ENCODE measurements at places on chromosomes 6 and 20. TPM values are rescaled to one million over a fixed set of nuclear protein-coding genes. Genes with fewer than 3 reads are reported as not detected.

DNA sequence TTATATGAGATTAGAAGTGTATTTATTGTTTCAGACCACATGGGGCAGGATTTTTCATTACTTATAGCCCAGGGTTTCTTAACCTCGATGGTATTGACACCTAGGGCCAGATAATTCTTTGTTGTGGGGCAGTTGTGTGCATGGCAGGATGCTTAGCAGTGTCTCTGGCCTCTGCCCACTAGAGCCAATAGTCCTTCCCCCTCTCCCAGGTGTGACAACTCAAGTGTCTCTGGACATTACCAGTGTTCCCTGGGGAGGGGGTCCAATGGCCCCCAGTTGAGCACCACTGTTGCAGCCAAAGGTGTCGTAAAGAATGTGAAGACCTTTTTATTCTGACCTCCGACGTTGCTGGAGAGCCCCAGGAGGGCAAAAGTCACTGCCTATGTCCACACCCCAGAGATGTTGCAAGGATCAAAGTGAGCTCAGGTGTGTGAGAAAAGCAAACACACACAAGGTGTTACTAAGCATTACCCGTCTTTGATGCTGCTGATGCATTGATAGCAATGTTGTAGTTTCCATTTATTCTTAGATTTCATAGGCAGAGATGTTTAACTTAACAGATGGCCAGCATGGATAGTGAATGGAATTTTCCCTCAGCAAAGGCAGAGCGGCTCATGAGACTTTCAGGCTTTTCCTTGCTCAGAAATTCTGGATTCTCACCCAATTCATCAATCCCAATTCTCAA lies 22.2 kb downstream of the BANF2 start:
- H3K4me1 ChIP-seq = no peaks in the 10 kb centered on the region
- H3K36me3 ChIP-seq = no peaks in the 10 kb centered on the region
- no peak for DNase-seq

Gene WFDC12
- not detected for total RNA-seq

DNA sequence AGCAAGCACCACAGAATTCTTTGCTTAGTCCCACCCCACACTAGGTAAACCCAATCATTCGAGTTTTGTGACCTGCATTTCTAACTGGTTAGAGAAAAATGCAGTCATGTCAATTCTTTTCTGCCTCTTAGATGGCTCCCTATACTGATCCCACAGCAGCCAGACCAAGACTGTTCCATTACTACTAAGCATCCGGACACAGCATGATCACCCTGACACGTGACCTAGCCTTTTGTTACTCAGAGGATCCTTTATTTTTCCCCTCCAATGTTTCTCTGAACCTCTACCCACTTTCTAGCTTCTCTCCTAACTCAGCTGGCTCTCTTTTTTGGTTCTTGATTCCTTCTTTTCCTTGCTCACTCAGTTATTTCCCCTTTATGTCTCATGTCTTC lies 87.9 kb downstream of the PDE10A start:
- H3K36me3 ChIP-seq = no peaks in the 10 kb centered on the region
- H3K27ac ChIP-seq = no peak overlapping the region
- no peak for DNase-seq
- no peak overlapping the region for H3K4me3 ChIP-seq
- no peaks in the 10 kb centered on the region for H3K27me3 ChIP-seq

Gene NFYA
- 31.2 TPM for total RNA-seq

DNA sequence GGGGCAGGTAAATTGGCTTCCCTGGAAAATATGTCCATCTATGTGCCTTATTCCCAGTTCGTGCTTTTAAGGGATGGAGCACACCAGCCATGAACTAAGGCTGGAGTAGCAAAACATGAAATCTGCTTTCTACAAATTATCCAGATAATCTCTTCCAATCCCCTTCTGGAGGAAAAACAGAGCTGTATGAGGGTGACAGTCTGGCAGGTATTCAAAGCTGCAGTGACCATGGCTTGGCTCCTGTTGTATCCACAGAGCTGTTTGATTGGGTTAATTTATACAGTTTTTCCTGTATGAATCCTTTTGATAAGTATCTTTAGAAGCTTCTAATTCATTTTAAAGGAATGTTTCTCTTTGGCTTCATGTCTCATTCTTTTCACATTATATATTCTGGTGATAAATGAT lies 144.4 kb downstream of the AIG1 start:
- DNase-seq = no peak
- no peaks in the 10 kb centered on the region for H3K4me1 ChIP-seq
- H3K36me3 ChIP-seq = no peaks in the 10 kb centered on the region

DNA sequence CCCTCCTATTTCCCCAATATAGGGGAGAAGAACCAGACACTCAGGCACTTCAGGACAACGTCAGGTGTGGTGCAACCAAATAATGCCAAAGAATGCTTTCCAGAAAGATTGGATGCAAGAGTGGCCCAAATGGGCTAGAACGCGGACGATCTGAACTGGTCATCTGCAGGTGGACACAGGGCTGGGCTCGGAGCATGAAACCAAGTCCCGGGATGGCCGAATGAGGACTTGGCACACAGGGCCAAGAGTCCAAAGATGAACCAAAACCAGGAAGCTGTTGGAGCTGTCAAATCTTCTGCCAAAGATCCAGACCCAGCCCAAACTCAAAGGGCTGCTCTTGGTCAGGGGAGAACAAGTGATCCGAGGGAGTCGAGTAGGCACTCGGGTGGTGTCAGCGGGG lies 143.9 kb upstream of the ARID1B start:
- no peaks in the 10 kb centered on the region for H3K27me3 ChIP-seq
- H3K27ac ChIP-seq = no peak overlapping the region
- H3K36me3 ChIP-seq = no peaks in the 10 kb centered on the region
- no peak for DNase-seq

Gene TMEM151B
- total RNA-seq = not detected

Gene PRDM13
- total RNA-seq = 0.05 TPM

DNA sequence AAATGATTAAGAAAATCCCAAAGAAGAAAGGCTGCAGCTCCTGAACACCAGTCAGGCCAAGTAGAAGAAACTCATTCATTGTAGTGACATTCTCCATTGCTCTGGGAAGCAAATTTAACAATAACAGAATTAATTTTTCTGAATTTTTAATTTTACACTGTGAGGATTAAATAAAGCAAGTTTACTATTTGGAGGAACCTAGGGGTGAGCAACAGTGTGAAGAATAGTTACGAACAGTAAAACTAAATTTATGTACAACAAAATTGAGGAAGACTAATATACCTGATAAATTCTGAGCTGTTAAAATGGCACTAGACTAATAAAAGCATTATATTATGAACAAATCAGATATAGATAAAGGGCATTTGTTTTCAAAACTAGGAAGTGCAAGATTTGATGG lies at the start of gene OR12D3:
Gene OR12D3 (minus strand): TSS at position 101 of the 400 bp plus-strand sequence. CDS start 4 bp downstream, at position 97.
- no peak within 1 kb of the TSS for H3K4me3 ChIP-seq
- no peaks in the 10 kb centered on the region for H3K36me3 ChIP-seq
- H3K27me3 ChIP-seq = peaks cover 9% of the 10 kb centered on the region
- no peak within 1 kb of the TSS for H3K27ac ChIP-seq

- H3K36me3 ChIP-seq = no peaks in the 10 kb centered on the region
- H3K27ac ChIP-seq = no peak overlapping the region
- H3K27me3 ChIP-seq = peaks cover 1% of the 10 kb centered on the region
- H3K4me1 ChIP-seq = peaks cover 2% of the 10 kb centered on the region
- H3K4me3 ChIP-seq = no peak overlapping the region
These were observed 99.0 kb upstream of the ADGRF1 start for GRCh38 chr6:47141171-47141570.

DNA sequence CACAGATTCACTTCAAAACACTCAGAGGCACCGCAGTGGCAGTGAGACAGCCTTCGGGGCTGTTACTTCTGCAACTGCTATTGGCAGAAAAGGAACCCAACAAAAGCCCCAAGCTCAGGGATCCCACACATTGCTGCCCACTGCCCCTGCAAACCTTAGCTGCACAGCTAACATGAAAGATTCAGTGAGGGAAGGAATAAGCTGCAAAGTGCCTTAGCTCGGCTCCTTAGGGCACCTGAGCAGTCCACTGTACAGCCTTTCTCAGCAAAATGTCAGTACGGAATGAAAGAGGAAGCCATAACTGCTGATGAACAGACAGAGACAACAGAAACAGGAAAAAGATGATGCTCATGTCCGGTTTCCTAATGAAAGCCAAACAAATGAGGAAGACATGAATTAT lies 179.7 kb upstream of the SHLD1 start:
- no peaks in the 10 kb centered on the region for H3K27me3 ChIP-seq
- peak overlapping the region; percentile 67 for H3K4me3 ChIP-seq
- H3K4me1 ChIP-seq = peaks cover 27% of the 10 kb centered on the region
- peaks cover 55% of the 10 kb centered on the region for H3K36me3 ChIP-seq
- peak overlapping the region; percentile 83 for H3K27ac ChIP-seq

GRCh38 chr20:44901974-44902373 lies 7.9 kb upstream of the PABPC1L start:
- DNase-seq = no peak
- no peak overlapping the region for H3K4me3 ChIP-seq
- peak overlapping the region; percentile 0 for H3K27ac ChIP-seq
- H3K27me3 ChIP-seq = no peaks in the 10 kb centered on the region

GRCh38 chr20:23659989-23660837 lies 22.5 kb upstream of the CST3 start:
- H3K4me1 ChIP-seq = no peaks in the 10 kb centered on the region
- no peak for DNase-seq
- H3K27ac ChIP-seq = no peak overlapping the region
- H3K36me3 ChIP-seq = no peaks in the 10 kb centered on the region
- H3K27me3 ChIP-seq = peaks cover 6% of the 10 kb centered on the region
- H3K4me3 ChIP-seq = no peak overlapping the region

DNA sequence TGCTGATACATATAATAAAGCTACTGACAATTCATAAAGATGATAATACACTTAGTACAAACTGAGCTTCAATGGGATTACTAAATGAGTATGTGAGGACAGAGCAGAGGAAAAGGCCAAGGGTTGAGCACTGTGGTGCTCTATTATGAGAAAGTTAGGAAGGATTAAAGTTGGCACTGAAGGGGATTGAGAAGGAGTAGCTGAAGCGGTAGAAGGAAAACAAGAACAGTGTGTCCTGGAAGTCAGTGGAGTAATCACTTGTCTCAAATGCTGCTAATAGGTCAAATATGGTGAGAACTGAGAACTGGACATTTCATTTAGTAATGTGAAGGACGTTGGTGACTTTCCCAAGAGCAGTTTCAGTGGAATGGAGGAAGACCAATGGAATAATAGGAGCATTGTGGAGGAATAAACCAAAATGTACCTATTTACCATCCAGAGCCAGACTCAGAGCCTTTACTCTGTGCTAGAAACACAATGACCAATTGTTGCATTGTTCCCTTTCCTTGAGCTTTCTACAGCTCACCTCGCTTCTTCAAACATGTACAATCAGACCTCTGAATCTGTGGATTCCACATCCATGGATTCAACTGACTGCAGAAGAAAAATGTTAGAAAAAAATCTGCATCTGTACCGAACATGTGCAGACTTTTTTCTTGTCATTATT lies 255.9 kb downstream of the LAMA2 start:
- H3K27me3 ChIP-seq = no peaks in the 10 kb centered on the region
- H3K36me3 ChIP-seq = no peaks in the 10 kb centered on the region
- no peak overlapping the region for H3K27ac ChIP-seq
- DNase-seq = no peak
- H3K4me3 ChIP-seq = no peak overlapping the region

- peaks cover 88% of the 10 kb centered on the region for H3K27me3 ChIP-seq
- H3K4me3 ChIP-seq = no peak overlapping the region
- H3K27ac ChIP-seq = no peak overlapping the region
These were observed 7.3 kb upstream of the ULBP2 start for GRCh38 chr6:149934249-149935156.
